ENCODE measurements at places on chromosomes 5 and 9.

GRCh38 chr5:160904591-160904990, 52.6 kb upstream of the ATP10B start:
- DNase-seq, result no peak

DNA sequence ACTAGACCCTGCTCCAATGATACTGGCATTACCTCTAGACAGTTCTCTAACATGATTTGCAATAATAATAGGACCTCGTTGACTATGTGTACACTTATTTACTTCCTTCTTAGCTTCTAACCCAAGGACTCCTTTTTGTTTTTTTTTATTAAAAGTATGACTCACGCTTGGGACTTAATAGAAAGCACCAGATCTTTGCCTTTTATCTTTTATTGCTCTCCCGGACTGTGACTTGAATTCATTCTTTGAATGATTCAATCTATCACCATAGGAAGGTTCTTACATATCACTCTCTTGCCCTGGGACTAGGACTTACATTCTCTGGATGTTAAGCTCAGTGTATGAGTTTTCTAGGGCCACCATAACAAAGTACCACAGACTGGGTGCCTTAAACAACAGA, 9.0 kb downstream of the C9 start:
- DNase-seq, result no peak

DNA sequence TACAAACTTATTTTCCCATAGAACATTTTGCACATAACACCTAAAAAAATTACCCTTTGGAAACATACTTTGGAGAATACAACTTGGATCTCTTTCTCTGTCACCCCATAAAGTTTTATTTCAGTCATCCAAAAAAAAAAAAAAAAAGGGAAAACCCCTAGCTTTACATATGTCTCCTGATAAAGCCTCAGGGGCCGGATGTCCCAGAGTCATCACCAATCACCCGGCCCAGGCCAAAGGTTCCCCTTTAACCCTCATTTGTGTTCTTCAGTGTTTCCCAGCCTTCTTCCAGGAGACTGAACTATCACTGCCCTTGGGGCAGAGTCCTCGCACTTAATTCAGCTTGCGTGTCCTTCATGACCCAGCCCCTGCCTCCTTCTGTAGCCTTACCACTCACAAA, 28.8 kb downstream of the ANXA6 start:
- DNase-seq, result peak; percentile 83

- no peak for DNase-seq
Measured at GRCh38 chr5:154211641-154212390, 21.3 kb downstream of the GALNT10 start.

- no peak for DNase-seq
Measured at GRCh38 chr5:132525299-132525724, 18.0 kb downstream of the IL5 start.

- no peak for DNase-seq
Measured at GRCh38 chr5:756171-756570, 28.4 kb downstream of the ZDHHC11B start.

DNA sequence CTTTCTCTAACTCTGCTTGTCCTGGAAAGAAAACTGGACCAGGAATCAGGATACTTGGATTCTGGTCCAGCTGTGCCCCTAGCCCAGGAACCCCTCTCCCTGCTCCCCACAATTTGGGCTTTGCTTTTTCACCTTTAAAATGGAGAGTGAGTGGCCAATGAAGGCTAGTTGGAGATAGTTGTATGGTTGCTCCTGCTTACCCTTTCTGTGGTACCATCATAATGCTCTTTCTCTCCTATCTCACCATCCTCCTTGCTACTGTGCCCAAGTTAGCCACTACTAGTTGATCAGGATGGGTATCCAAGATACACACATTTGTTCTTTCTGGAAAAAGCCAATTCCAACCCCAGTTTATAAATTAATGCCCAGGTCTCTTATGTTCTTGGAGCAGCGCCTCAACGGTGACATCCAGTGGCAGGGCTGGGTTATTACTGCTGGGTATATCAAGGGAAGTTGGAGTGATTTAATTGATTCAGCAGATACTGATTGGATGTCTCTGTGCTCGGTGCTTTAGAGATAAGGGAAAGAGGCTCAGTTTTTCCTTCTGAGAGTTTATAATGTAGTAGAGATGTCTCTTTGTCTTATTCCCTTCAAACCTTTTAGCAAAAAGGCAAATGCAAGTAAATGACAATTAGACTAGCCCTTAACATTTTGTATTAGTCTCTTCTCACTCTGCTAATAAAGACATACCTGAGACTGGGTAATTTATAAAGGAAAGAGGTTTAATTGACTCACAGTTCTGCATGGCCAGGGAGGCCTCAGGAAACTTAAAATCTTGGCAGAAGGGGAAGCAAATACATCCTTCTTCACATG, 38.5 kb downstream of the FAXDC2 start:
- peak; percentile 37 for DNase-seq

DNA sequence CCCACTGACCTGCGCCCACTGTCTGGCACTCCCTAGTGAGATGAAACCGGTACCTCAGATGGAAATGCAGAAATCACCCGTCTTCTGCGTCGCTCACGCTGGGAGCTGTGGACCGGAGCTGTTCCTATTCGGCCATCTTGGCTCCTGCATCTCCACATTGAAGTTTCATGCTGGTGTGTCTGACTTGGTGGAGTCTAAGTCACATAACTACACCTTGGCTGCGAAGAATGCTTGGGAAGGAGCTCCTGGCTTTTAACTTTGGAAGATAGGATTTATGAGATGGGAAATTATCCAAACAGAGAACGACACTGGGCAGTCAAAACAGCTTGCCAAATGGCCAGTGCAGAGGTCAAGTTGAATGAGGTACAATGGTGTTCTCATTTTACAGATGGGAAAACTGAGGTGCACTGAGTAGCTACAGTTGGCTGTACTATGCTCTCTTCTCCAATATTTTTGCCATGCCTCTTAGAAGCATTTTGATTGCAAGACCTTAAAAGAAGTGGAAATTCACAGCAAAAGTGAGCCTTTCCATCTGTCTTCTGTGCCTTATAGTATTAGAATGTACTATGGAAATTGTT, 36.7 kb downstream of the CCDC192 start:
- no peak for DNase-seq

GRCh38 chr9:122672481-122672880, 2.4 kb upstream of the OR1L3 start:
- peak; percentile 62 for DNase-seq

- DNase-seq, result no peak
Measured at GRCh38 chr5:139655727-139656271, 7.7 kb downstream of the CXXC5 start.

DNA sequence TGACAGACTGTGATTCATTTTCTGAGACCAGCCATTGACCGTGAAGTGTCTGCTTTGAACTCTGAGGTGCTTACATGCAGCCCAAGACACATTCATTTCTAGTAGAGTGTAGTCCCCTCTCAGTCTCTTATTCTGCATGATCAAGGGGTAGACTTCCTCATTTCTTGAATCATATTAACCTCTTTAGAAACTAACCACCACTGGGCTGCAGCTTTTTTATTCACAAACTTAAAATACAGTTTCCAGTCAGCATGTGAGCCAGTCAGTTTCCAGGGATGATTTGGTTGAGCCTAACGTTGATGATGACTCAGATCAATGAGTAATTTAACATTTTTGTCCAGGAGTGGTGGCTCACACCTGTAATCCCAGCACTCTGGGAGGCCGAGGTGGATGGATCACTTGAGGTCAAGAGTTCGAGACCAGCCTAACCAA, 59.2 kb downstream of the OTULIN start:
- no peak for DNase-seq

GRCh38 chr5:20229303-20230005, 241.5 kb upstream of the CDH18 start:
- no peak for DNase-seq

DNA sequence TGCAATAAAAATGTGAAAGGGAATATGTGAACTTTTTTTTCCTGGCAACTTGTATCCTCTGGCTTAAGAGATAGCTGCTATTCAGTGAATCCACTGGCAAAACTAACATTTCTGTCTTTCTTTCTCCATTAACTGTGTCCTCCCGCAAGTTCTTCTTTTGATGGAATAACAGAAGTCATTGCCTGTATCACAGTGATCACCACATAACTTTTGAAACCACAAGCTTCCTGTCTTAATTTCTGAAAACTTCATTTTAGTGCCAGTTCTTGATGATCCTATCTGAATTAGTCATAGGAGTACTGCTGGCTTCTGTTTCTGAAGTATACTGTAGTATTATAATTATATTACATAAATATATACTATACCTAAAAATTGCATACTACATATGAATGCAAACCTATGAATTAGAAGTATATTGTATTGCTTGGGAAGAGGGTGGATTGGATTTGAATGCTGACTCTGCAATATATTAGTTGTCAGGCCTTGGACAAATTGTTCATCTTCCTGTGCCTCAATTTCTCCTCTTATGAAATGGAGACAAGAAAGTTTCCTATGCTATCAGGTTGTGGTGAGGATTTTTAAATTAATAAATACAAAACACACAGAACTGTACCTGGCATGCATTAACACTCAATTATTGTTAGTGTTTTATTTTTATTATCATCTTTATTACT, 441.6 kb downstream of the CETN3 start:
- no peak for DNase-seq

DNA sequence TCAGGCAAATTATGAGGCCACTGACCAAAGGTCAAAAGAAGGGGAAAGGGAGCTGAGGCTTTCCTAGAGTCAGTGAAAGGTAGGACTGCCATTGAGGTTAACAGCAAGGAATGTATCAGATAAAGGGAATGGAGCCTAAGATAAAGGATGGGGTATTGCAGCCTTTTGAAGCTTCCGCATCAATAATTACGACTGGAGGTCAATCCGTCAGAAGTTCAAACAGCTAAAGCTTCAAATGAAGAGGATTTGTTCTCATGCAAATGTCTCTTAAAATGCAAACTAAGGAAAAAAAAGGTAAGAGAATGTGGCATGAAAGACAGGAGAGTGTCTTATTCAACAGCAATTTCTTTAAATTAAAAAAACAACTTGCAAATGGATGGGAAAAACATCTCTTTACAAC, 341.1 kb upstream of the RGMB start:
- DNase-seq, result peak; percentile 41

DNA sequence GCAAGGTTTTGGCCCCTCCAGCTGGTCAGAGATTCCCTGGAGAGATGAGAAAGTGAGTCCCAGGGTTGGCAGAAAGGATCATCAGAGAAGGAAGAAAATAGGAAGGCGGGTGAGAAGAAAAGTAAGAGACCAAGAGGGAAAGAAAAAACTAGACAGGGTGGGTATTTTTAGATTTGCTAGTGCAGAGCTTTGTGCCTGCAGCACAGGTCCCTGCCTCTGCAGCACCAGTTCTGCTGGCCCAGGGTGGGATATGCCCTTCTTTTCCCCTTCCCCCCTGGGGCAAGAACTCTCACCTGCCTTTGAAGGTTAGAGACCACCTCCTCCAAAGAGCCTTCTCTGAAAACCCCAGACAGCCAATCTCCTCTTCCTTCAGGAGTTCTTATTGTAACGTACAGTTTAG, 90.3 kb upstream of the EGFLAM start:
- no peak for DNase-seq

DNA sequence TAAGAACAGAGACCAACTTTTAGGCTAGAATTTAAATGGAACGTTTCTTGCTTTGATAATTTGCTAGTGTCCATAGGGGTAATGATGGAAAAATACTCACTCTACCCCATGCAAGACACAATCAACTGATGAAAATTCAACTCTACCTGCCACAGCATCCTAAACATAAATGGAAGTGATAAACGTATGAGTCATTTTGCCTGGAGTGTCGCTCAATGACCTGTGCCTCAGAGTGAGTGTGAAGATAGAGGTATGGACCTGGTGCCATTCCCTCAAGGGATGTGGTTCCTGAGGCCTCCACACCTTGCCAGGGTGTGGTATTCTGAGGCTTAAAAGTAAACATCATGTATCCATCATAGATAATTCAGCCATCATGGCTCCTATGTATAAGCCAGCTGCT, 14.0 kb downstream of the ARL14EPL start:
- no peak for DNase-seq

DNA sequence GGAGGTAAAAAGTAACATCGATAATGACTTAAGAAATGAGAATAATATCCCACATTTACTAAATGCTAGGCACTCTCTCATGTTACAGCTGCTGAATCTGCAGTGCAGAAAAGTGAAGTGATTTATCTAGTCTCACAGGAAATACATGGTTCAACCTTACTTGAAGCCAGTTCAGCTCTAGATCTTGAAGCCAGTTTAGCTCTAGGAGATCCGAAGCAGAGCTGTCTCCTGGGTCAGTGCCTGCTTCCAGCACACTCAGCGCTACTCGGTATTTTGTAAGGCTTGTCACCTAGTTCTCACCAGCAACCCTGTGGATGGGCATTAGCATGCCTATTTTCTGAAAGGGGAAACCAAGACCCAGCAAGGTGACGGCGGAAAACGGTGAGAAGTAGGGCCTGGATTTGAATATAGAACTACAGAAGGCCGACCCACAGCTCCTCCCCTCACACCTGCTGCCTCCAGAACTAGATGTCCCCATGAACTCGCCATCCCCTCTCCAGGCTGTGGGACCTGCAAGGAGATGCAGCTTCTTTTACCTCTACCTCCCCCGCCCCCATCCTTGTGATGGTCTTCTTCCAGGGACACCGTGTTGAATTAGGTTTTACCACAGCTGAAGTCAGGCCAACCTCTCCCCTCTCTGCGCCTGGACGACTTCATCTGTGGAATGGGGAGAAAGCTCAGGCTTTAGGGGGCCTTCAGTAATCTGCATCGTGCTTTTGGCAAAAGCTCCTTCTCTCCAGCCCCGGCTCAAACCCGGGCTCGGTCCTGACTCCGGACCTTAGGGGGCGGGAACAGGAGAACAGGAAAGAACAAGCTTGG, 4.4 kb upstream of the MSX2 start:
- DNase-seq, result no peak

DNA sequence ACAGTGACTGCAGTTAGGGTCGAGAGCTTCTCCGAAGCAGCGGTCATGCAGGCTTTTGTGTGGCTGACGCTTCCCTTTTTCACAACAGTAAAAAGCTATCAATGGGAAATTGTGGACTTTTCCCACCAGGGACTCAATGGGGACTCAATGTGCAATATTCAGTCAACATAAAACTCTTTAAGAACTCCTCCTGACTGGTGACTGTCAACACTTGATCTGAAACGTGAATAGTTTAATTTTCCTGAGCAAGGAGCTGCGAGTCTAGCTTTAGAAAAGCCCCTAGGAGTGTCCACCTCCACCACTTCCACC, 28.7 kb downstream of the EXOC3 start:
- DNase-seq, result no peak

GRCh38 chr9:115088860-115089259, 29.1 kb downstream of the TNC start:
- DNase-seq, result no peak

- no peak for DNase-seq
Measured at GRCh38 chr9:96302021-96302420, at the start of gene HSD17B3. TSS of gene HSD17B3 (minus strand) at chr9:96302176. CDS start at chr9:96302104, 72 bp downstream.

DNA sequence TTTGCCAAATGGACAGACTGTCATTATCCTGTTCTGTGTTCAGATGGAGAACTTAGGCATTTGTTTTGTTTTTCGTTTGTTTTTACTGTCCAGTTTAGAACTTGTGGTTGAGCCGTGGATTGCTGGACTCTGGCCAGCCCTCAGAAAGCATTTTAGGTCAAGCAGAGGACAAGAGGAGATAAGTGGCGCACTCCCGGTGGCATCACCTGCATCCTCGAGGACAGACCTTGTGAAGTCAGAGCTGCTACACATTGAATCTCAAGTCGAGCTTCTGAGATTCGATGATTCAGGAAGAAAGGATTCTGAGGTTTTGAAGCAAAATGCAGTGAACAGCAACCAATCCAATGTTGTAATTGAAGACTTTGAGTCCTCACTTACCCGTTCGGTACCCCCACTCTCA, 8.9 kb downstream of the MTRR start:
- DNase-seq, result peak; percentile 64

GRCh38 chr9:34374905-34375552, 1.7 kb downstream of the MYORG start:
- DNase-seq, result peak; percentile 94

GRCh38 chr5:127785098-127785927, 82.1 kb downstream of the CCDC192 start:
- no peak for DNase-seq
